ENCODE measurements at places on chromosomes 7 and 10.

- DNase-seq, result no peak
These were observed 113.6 kb upstream of the SEM1 start for GRCh38 chr7:96823274-96823673.

DNA sequence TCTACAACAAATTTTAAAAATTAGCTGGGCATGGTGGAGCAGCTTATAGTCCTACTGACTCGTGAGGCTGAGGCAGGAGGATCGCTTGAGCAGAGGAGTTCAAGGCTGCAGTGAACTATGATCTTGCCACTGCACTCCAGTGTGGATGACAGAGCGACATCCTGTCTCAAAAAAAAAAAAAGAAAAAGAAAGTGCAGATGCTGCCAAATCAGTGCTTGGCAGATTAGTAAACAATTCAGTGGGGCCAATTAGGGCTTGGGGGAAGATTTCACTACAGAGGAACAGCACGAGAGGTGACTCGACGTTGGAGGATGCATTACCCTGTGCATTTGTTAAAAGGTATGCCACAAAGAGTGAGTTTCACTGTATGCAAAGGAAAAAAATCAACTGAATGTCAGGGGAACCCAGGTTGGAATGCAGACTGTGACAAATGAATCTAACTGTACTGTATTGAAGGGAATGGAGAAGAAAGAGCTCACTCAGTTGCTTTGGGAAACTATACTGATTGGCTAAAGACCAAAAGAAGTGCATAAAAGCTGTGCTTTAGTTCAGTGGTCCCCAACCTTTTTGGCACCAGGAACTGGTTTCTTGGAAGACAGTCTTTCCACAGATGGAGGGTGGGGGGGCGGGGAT, 31.6 kb downstream of the GARIN1A start:
- DNase-seq, result no peak

- DNase-seq, result peak; percentile 26
These were observed 235.1 kb downstream of the ARHGAP12 start for GRCh38 chr10:31693491-31693890.

- DNase-seq, result no peak
These were observed 679 bp upstream of the AFAP1L2 start for GRCh38 chr10:114405011-114405350.

- no peak for DNase-seq
These were observed 444.7 kb downstream of the MAGI2 start for GRCh38 chr7:79008786-79009185.

DNA sequence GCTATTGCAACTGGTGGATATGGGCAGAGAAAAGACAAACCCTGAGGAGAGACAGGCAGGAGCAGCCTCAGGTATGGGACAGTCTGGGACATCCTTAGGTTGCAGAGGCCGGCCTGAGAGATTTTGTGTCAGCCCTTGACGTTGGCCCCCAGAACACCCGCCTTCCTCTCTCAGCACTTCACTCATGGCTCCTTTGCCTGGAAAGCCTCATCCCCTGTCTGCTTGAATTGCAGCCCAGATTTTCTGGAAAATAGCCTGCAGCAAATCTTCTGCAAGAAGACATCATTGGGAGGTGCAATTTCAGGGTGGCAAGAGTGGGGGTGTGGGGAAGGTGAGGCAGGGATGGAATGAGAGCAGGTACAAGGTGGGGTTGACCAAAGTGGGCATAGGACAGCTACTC, 2.2 kb upstream of the FRMD4A start:
- no peak for DNase-seq

GRCh38 chr7:155850766-155851678, 38.8 kb upstream of the SHH start:
- no peak for DNase-seq

DNA sequence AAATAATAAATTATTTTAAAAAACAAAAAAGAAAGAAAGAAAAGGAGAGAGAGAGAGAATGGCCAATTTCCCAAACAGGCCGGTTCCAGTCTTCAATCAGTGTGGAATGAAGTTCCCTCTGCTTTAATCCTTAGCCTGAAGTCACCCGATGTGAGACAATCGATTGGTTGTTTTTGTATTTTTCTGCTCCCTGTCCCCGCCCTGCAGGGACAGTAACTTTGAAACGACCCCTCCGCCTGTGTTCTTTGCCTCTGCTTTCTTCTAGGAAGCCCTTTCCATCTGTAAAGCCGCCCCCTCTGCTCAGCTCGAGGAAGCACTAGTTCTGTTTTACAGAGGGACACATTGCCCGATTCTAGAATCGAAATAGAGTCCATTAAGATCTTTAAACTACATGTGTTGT, 33.4 kb downstream of the FOXL3 start:
- no peak for DNase-seq

DNA sequence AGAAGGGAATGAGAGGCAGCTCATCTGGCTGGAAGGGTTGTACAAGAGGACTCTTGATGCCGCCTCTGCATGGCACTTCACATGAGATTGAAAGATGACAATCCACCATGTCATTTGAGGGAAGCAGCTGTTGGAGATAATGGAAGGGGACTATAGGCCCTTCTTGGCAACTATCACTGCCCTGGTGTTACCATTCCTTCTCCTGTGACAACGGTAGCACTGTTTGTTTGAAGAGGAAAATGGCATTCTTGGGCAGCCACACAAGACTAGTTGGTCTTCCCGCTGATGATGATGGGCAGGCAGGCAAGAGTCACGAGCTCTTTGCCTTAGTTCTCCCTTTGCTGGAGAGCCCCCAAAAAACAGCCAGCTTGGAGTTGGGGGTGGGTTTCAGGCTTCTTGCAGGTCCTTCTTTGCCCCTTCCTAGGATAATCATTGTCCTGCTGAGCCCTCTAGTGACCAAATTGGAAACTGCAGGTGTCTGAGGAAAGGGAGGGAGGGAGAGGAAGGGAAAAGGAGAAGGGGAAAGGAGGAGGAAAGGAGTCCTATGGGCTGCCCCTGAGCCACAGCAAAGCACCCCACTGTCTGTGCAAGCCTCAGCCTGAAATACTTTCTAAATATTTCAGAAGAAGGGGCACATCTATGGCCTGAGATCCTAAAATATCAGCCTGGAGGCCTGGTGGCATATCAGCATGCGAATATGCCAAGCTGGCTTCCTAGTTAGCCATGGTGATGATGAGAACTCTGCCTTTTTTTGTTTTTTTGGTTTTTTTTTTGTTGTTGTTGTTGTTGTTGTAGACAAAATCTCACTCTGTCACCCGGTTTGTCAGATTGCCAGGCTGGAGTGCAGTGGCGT, 165.6 kb upstream of the KMT2E start:
- peak; percentile 60 for DNase-seq

DNA sequence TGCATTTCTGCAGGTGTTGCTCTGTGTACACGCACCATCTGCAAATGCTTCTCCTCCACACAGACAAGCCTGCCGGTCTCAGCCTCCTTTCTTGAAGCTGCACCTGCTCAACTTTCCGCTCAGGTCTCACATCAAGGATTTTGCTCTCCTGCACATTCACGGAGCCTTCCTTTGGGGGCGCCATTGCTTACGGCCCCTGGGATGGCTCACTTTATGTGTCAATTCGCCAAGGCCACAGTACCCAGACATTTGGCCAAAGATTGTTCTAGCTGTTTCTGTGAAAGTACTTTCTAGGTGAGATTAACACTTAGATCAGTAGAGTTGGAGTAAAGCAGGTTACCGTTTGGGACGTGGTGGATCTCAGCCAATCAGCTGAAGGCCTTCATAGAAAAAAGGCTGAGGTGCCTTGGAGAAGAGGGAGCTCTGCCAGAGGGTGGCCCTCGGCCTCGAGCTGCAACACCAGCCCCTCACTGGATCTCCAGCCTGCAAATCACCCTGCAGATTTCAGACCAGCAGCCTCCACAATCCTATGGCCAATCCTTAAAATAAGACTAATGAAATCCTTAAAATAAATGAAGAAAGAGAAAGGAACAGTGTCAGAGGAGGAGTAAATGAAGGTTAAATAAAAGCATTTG, 39.9 kb upstream of the PPP2R2D start:
- no peak for DNase-seq

GRCh38 chr7:24793982-24794648, 36.9 kb upstream of the GSDME start:
- peak; percentile 41 for DNase-seq

GRCh38 chr10:19947215-19947614, 131.0 kb downstream of the PLXDC2 start:
- DNase-seq, result no peak

DNA sequence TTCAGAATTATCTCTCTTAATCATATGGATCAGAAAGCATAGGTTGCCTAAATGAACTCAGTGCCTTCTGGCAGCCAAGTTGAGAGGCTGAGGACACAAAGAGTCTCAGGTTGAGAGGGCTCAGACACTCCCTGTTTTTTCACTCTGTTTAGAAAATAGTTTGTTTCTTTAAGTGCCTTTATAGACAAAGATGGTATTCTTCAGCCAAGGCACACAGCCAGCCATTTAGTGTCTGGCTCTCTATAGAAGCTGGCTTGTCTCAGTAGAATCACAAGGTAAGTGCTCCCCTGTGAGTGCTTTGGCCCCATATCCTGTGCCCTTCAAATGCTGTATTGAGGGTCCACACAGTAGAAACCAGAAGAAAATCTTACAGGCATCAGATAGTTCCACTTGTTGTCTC, 3.6 kb downstream of the GPR158 start:
- no peak for DNase-seq

DNA sequence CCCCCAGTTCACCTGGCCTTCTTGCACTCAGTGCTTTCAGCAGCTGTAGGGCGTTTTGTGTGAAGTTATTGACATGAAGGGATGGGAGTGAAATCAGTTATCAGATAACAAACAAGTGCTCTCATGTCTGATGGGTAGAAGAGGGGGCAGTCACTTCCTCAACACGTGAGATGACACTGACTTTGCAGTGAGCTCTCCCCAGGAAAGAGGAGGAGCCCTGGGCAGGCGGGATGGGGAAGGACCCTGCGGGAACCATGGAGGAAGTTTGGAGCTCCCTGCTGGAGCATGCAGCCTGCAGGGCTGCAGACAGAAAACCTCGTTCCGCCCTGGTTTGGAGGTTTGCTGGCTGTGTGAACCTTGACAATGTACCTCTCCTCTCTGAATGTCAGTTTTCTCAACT, 38.7 kb downstream of the GPR26 start:
- DNase-seq, result no peak

DNA sequence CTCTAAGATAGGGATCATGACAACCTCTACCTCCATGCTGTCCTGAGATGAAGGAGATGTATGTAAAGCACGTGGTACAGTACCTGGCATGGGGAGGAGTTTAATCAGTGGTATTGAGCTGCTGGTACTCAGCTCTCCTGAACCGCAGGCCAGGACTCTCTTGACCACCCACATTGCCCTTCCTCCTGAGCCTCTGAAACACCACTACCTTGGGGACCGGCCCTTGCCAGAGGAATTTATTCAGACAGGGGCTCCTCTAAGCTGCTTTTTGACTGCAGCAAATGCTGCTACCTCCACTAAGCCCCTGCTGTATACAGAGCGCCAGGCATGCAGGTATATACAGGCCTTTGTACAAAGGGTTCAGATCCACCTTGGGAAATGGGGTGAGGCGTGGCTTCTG, 36.7 kb downstream of the COL13A1 start:
- DNase-seq, result no peak

DNA sequence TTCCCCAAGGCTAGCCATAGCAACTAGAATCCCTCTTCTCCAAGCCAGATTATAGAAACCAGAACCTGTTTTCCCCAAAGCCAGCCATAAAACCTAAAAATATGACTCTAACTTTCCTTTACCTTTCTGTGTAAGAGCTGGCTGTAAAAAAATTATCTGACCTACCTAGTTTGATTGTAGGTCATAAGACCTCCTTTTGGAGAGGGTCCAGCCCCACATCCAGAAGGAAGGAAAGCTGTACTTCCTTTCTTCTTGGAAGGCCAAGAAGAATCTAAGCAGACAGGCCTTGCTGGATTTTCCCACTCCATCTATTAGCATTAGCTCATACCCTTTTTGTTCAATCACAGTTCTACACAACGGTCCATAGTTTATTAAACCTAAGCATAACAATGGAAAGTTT, 1006.3 kb downstream of the SORCS3 start:
- no peak for DNase-seq

GRCh38 chr7:1927937-1928644, 258.0 kb downstream of the ELFN1 start:
- DNase-seq, result no peak

- DNase-seq, result no peak
These were observed 40.0 kb downstream of the TNKS2 start for GRCh38 chr10:91838199-91838598.

- DNase-seq, result no peak
These were observed 13.9 kb downstream of the ZNF438 start for GRCh38 chr10:31017534-31018355.

DNA sequence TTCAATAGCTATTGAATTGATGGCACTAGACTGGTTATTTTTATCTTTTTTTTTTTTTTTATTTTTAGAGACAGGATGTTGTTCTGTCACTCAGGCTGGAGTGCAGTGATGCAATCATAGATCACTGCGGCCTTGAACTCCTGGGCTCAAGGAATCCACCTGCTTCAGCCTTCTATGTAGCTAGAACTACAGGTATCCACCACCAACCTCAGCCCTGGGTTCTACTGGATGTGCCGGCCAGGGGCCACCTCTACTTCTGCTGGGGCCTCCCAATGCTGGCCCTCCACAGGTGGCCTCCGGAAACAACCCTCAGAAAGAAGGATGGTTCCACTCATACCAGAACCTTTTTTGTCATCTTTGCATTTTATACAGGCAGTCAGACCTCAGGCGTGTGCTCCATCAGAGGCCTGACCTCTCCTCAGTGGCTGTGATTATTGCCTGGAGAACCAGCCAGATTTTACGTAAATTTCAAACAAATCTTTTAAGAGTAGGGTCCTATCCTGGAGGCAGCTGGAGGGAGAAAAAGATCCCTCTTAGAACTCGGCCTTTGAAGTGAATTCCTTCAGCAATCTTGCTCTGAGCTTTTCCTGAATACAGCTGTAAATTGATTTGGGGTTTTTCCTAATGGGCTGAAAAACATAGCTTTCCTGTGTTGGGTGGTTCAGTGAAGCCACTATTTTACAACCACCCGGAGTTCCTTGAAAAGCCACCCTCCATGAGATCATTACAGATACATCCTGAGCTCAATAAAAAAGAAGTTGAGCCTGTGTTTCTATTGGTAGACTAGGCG, 110.0 kb downstream of the SPAG6 start:
- no peak for DNase-seq

DNA sequence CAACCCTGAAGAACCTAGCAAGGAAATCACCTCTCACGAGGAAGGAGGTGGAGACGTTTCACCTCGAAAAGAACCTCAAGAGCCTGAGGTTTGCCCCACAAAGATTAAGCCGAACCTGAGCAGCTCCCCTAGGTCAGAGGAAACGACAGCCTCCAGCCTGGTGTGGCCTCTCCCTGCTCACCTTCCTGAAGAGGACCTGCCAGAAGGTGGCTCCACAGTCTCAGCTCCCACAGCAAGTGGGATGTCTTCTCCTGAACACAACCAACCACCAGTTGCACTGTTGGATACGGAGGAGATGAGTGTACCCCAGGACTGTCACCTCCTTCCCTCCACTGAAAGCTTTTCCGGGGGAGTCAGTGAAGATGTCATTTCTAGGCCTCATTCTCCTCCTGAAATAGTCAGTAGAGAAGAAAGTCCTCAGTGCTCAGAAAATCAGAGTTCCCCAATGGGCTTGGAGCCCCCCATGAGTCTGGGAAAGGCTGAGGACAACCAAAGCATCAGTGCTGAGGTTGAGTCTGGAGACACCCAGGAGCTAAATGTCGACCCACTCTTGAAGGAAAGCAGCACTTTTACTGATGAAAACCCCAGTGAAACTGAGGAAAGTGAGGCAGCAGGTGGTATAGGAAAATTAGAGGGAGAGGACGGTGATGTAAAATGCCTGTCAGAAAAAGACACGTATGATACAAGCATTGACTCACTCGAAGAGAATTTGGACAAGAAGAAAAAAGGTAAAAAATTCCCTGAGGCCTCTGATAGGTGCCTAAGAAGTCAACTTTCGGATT, 150.2 kb downstream of the LCOR start:
- DNase-seq, result no peak
